NCI-H1417 treated with DMSO at 0.1 percent for 48 hours (cell line): ENCODE measurements at places on chromosomes 12 and 14.

DNA sequence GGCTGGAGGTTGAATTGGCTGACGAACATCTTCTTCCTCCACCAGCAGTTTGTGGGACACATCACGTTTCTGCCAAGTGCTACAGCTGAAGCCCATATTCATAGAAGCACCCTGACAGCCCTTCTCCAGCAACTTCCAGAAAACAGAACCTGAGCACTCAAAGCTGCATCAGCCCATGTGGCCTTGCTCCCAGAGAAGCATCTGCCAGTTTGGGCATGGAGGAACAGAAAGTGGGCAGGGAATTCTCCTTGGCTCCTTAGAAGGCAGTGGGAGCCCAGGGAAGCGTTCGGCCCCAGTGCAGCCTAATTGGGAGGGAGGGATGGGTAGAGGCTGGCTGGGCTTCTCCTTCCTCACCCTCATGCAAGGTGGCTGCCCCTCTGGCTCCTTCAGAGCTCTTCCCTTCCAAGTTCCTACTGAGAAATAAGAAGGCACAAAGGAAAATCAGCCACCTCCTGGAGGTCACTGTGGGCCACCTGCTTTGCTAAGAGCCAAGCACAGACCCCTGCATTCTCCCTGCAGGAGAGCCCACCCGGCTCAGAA lies 4.1 kb upstream of the NGB start:
- no peak for DNase-seq

DNA sequence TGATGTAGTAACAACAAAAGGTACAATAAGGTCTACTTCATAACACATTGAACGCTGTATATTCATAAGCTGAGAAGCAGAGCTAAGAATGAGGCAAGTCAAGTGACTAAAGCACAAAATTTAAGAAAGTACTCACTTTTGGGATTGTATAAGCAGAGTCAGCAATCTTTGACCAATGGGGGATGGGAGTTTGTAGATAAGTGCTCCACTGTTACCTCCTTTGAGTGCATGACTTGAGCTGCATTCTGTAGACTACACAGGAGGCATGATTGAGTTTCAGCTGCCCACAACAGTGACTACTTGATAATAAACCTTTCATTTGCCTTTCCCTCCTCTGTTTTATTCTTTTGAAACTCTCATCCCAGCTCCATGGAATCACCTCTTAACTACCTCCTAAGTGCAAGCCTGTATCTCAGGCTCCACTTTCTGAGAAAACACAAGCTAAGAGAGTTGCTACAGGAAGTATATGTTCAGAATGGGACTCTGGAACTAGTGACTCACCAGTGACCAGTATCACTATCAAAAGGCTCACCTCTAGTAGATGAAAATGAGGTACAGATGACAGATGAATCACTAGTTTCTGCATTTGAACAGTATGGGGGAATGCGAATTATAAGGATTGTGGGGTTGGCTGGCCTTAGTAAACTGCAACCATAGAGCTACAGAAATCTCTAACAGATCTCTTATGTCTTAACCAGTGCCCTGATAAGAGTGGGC lies 49.2 kb downstream of the SLC35F4 start:
- no peak for DNase-seq

- no peak for DNase-seq
Observed at GRCh38 chr14:73759183-73759713, 45.1 kb upstream of the PNMA1 start.

DNA sequence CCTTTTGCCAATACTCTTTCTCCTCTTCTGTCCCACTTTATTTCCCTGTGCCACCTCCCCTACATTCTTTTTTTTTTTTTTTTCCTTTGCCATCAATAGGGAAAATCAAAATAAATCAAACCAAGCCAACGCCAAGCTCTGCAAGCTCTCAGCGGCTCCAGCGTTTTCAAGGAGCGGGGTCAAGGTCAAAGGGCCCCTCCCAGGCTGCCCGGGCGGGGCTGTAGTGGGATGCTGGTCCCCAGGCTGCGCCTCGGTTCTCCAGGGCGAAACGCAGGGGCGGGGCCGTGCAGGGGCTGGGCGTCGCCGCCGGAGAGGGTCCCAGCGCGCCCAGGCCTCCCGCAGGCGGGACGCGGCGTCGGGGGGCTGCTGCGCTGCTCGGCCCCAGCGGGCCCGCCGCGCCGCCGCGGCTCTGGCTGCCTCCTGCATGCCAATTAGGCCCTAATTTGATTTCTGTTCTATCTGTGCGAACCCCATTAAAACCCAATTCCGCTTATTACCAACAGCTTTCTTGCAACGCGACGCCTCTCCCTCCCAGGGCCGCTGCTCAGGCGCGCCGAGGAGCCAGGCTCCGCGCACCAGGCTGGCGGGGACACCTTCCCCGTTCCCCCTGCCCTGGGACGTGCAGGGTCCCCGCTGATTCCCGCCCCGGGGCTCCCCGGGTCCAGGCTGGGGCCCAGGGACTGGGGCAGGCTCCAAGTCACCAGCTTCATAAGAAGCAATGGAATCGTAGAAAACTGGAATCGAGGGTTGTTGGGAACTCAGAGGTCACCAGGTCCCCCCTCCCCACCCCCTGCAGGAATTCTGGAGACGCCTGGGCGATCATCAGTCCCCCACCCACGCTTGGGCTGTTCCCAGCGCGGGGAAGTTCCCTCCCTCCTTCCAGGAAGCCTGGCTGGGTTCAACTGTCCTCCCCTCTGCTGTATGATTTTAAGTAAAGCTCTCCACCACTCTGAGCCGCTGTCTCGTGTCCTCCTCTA lies 50.7 kb upstream of the MAP1LC3B2 start:
- DNase-seq = no peak

GRCh38 chr12:9960590-9960989 lies 10.6 kb upstream of the CLEC12A start:
- no peak for DNase-seq
